ENCODE measurements at places on chromosomes 12 and 14.

GRCh38 chr12:40106202-40106533, 287 bp upstream of the SLC2A13 start:
- no peak for DNase-seq

GRCh38 chr14:87566991-87567390, 426.0 kb downstream of the GALC start:
- DNase-seq, result no peak

DNA sequence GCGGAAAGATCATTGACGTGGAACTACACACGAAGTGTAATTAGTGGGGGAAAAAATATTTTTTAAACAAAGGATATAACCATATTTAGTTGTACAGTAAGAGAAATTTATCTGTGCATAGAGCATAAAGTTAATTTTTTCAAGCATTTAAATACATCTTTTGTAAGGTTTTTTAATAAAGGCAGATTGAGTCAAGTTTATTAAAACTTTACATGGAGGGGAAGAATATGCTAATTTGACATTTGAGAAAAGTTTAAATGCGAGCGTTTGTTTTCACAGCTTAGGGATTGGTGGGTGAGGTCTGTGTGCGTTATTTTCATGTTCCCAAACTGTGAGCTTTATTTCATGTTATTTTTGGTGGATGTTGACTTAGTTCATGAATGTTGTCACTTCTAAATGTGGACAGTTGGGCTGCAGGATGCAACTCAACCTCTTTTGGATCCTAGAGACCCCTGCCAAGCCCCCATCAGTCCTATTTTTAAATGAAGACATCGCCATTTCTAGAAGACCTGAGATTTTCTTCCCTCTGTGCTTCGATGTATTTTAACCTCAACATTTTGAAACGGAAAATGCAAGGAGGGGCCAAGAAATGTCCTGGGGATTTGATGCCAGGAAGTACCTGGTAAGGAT, 32.3 kb downstream of the BRI3BP start:
- no peak for DNase-seq

GRCh38 chr12:76308866-76309265, 39.3 kb downstream of the BBS10 start:
- DNase-seq, result no peak

DNA sequence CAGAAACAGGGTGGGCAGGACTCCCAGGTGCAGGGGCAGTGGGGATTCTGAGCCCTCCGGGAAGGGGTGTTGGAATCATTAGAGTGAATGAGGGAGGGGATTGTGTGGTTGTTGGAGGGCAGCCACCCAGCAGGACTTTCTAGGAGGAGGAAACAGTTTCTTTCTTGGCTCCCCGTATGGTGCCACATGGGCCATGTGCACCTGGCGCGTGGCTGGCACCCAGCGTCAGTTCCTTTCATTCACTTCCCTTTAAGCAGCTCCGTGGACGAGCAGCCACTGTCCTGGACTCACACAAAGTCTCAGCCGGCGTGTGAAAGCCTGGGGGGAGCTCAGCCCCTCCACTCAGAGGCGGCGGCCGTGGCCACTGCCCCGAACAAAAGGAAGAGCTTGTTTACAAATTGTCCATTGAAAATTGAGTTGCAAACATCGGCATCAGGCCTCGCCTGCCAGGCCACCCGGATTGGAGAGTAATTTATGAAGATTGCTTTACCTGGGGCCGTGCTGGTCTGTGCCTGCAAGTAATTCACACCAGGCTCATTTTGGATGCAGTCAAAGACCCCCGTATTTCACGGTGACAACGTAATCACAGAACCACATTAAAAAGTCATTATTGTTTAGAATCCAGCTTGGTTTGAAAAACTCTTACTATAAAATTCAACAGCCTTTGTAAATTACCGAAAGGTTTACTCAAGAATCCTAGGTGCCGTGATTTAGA, 101.7 kb upstream of the C14orf180 start:
- peak; percentile 34 for DNase-seq

DNA sequence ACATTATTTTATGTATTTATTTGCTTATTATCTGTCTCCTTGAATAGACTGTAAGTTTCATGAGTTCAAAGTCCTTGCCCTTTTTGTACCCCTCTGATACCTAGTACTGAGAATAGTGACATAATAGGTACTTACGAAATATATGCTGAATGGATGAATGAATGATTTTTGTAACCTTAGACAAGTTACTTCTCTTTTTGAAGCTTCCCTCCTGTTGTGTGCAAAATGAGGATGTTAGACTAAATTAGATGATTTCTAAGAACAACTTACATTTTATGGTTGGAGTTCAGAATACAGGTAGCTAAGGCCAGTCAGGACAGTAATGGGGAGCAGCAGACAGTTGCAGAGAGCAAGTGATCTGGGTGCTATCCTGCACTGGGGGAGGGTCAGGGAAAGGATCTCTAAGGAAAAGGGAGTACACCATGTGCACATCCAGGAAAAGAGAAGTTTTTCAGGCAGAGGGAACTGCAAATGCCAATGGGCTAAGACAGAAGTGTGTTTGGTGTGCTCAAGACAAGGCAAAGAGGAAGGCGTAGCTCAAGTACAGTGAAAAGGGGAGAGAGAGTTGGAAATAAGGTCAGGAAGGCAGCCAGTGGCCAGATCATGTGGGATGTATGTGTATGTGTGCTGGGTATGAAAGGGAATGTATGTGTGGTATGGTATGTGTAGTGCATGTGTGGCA, 59.4 kb upstream of the AMIGO2 start:
- no peak for DNase-seq

DNA sequence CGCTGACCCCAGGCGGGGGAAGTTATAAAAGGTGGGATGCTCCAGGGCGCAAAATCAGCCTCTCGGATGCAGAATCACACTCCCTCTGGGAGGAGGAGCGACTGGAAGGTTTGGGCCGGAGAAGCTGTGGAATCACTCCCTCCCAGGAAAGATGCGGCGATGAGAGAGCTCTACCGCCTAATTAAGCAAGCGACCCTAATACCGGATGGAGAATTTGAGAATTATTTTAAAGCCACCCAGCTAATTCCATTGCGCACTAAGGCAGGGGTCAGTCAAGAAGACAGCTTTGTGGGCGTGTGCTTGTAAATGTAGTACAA, 1.9 kb downstream of the COL2A1 start:
- no peak for DNase-seq

GRCh38 chr12:109264095-109264942, 44.8 kb downstream of the FOXN4 start:
- peak; percentile 78 for DNase-seq

GRCh38 chr12:40903040-40903439, 210.8 kb downstream of the CNTN1 start:
- no peak for DNase-seq

- DNase-seq, result peak; percentile 92
Measured at GRCh38 chr14:60753264-60754119, 18.9 kb downstream of the MNAT1 start.

DNA sequence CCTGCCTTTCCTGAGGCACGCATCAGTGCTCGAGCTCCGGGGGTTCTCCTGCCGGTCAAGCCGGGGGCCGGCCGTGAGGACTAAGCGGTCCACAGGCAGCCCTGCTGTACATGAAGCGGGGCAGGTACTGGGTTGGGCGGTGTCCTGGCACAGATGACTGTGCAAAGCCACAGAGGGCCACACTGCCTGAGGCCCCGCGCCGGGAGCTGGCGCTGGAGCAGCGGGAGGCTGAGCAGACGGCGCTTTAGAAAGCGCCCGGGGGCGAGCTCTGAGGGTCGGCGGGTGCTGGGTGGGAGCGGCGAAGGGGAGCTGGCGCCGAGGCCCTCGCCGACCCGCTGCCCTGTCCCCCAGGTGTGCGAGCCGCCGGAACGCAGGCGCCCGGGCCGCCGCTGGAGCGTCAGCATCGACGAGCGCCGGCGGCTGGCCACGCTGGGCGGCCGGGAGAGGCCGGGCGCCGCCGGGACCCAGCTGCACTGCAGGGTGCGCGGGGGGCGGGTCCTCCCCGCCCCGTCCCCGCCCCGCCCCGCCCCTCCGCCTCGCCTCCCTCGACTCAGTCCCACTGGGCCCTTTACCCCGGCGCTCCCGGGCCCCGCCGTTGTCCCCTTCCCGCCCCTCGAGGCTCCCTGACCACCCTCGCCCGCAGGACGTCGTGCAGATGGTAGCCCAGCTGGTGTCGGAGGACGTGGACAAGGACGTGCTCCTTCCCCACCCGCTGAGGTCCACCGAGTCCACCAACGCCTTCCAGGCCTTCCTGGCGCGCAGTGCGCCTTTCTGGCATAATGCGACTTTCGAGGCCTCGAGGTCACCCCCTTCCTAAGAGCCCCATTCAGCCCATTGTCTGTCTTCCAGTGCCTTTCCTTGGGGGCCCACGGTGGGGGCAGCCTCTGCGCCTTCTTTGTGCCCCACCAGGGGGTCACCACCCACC, 8.3 kb upstream of the MTA1 start:
- peak; percentile 76 for DNase-seq

- peak; percentile 70 for DNase-seq
Measured at GRCh38 chr12:89349814-89350213, 2.5 kb downstream of the DUSP6 start.

DNA sequence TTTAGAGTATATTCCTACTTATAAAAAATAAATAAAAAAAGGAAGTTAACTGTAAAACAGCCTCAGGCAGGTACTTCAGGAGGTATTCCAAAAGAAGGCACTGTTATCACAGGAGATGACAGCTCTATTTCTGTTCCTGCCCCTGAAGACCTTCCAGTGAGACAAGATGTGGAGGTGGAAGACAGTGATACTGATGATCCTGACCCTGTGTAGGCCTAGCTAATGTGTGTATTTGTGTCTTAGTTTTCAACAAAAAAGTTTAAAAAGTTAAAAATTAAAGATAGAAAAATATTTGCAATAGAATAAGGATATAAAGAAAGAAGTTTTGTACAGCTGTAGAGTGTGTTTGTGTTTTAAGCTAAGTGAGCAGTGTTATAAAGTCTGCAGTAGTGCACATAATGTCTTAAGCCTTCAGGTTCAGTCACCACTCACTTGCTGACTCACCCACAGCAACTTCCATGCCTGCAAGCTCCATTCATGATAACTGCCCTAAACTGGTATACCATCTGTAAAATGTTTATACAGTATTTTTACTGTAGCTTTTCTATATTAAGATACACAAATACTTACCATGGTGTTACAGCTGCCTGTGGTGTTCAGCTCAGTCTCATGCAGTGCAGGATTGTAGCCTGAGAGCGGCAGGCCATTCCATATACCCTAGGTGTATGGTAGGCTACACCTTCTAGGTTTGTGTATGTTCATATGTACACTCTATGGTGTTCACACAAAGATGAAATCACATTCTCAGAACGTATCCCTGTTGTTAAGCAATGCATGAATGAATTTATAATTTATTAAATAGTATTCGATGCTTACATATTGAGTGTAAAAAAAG, 121.1 kb downstream of the ANO6 start:
- no peak for DNase-seq

- no peak for DNase-seq
Measured at GRCh38 chr12:58877243-58877743, 43.0 kb downstream of the LRIG3 start.

DNA sequence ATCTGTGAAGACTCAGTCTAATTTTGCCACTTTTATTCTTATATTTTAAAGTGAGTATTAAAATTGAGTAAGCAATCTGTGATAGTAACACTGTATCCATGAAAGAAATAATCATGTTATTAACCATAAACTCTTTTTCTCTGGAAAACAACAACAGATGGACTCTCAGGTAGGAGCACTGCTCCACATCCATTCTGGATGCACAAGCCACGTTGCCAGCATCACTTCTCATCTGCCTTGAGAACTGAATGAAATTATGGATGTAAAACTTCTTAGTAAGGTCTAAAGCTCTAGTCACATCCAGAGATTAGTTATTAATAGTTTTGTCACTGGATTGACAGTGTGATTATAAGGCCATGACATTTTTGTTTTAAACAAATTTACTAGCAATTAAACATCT, 489.1 kb upstream of the SYT1 start:
- DNase-seq, result no peak

GRCh38 chr14:101600336-101600890, 39.1 kb downstream of the DIO3 start:
- no peak for DNase-seq
